ENCODE measurements at places on chromosomes 5 and 9.

- no peaks in the 10 kb centered on the region for H3K36me3 ChIP-seq
- no peak overlapping the region for H3K27ac ChIP-seq
- no peaks in the 10 kb centered on the region for H3K4me1 ChIP-seq
- no peak for DNase-seq
Measured at GRCh38 chr5:17928581-17928981, 294.3 kb downstream of the TAF11L14 start.

- H3K27ac ChIP-seq, result no peak overlapping the region
- no peaks in the 10 kb centered on the region for H3K36me3 ChIP-seq
- H3K27me3 ChIP-seq, result no peaks in the 10 kb centered on the region
- DNase-seq, result no peak
- H3K4me1 ChIP-seq, result peaks cover 14% of the 10 kb centered on the region
Measured at GRCh38 chr5:81783401-81783800, 32.5 kb upstream of the SSBP2 start.

- no peak overlapping the region for H3K27ac ChIP-seq
- no peak for DNase-seq
- no peak overlapping the region for H3K4me3 ChIP-seq
- H3K36me3 ChIP-seq, result no peaks in the 10 kb centered on the region
- no peaks in the 10 kb centered on the region for H3K4me1 ChIP-seq
Measured at GRCh38 chr5:1706428-1706827, 93.2 kb downstream of the MRPL36 start.

- peaks cover 45% of the 10 kb centered on the region for H3K4me1 ChIP-seq
- DNase-seq, result no peak
- H3K36me3 ChIP-seq, result no peaks in the 10 kb centered on the region
Measured at GRCh38 chr9:127126971-127127370, 4.5 kb upstream of the ANGPTL2 start.

DNA sequence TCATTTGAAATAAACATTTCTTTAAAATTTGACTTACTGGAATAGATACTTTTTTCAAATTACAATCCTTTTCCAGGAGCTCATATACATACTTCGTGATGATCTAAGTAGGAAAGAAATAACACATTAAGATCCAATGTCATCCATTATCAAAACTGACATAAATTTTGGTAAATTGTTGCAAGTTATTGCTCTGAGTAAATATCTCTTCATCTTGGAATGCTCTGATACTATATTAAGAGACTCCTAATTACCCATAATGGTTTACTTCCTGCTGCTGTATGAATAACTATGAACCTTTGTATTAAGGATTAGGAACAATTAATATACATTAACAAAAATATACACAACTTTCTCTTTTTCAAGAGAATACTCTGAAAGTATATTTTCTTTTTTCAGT lies 223.0 kb upstream of the POU5F2 start:
- H3K27ac ChIP-seq, result no peak overlapping the region
- no peaks in the 10 kb centered on the region for H3K4me1 ChIP-seq

- DNase-seq, result no peak
- no peak overlapping the region for H3K27ac ChIP-seq
- H3K4me3 ChIP-seq, result no peak overlapping the region
- no peaks in the 10 kb centered on the region for H3K36me3 ChIP-seq
Measured at GRCh38 chr9:86200599-86201162, 58.8 kb downstream of the C9orf153 start.

DNA sequence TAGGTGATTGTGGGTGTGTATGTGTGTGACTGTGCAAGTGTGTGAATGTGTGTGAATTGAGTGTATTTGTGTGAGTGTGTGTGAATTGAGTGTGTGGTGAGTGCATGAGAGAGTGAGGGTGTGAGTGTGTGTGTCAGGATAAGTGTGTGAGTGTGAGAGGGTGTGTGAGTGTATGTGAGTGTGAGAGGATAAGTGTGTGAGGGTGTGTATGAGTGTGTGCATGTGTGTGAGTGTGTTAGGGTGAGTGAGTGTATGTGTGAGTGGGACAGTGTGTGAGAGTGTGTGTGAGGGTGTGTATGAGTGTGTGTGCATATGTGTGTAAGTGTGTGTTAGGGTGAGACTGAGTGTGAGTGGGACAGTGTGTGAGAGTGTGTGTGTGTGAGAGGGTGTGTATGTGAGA lies 21.7 kb downstream of the GPRIN1 start:
- peaks cover 6% of the 10 kb centered on the region for H3K36me3 ChIP-seq
- no peaks in the 10 kb centered on the region for H3K4me1 ChIP-seq
- no peak overlapping the region for H3K4me3 ChIP-seq

- H3K27ac ChIP-seq, result peak overlapping the region; percentile 96
- H3K4me3 ChIP-seq, result peak overlapping the region; percentile 86
- peaks cover 10% of the 10 kb centered on the region for H3K36me3 ChIP-seq
- peaks cover 20% of the 10 kb centered on the region for H3K4me1 ChIP-seq
- DNase-seq, result no peak
- no peaks in the 10 kb centered on the region for H3K27me3 ChIP-seq
Measured at GRCh38 chr5:55993731-55994494, 850 bp downstream of the IL6ST start.

DNA sequence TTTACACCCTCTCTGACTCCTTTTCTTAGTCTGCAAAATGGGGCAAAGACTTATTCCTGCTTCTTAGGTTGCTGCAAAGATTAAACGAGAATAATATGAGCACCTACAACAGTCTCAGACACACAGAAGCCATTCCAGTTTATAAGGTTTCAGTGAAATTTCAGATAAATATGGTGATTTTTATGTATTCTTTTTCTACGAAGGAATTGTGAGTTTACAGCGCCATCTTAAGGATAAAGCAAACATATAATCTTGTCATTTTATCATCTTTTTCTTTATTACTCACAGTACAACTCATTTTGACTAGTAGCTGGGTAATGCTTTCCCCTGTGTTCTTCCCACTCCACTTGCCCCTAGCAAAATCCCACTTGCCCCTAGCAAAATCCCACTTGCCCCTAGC lies 29.2 kb upstream of the SMC5 start:
- H3K4me3 ChIP-seq, result no peak overlapping the region
- H3K36me3 ChIP-seq, result no peaks in the 10 kb centered on the region
- H3K27ac ChIP-seq, result no peak overlapping the region
- H3K4me1 ChIP-seq, result 0 out of 2 replicates have a peak, but pooled peaks cover 3% of the 10 kb centered on the region
- H3K27me3 ChIP-seq, result no peaks in the 10 kb centered on the region

GRCh38 chr5:77312413-77312812 lies 101.9 kb downstream of the PDE8B start:
- no peak overlapping the region for H3K27ac ChIP-seq
- no peak for DNase-seq
- no peak overlapping the region for H3K4me3 ChIP-seq
- no peaks in the 10 kb centered on the region for H3K27me3 ChIP-seq
- no peaks in the 10 kb centered on the region for H3K36me3 ChIP-seq

DNA sequence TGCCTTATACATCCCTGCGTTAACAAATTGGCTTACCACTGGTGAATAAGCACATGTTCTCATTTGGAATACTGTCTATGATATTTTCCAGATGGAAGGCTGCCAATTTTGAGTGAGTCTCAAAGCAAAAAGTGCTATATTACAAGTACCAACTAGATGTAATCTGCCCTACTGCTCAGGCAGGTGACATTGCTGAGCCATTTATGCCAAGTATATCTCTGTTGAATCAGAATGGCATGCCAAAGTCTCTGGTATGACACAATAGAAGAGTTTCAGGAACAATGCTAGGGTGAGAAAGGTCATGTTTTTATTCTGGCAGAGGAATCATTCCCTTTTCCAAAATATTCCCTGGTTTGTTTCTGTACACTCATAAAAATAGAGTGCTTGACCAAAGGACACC lies 356.5 kb downstream of the CDH9 start:
- no peaks in the 10 kb centered on the region for H3K36me3 ChIP-seq
- no peaks in the 10 kb centered on the region for H3K27me3 ChIP-seq
- no peak overlapping the region for H3K27ac ChIP-seq
- DNase-seq, result no peak
- no peaks in the 10 kb centered on the region for H3K4me1 ChIP-seq
- H3K4me3 ChIP-seq, result no peak overlapping the region

GRCh38 chr5:125348936-125349831 lies 602.7 kb upstream of the ZNF608 start:
- no peak overlapping the region for H3K4me3 ChIP-seq
- no peaks in the 10 kb centered on the region for H3K36me3 ChIP-seq
- no peaks in the 10 kb centered on the region for H3K27me3 ChIP-seq
- peaks cover 12% of the 10 kb centered on the region for H3K4me1 ChIP-seq

DNA sequence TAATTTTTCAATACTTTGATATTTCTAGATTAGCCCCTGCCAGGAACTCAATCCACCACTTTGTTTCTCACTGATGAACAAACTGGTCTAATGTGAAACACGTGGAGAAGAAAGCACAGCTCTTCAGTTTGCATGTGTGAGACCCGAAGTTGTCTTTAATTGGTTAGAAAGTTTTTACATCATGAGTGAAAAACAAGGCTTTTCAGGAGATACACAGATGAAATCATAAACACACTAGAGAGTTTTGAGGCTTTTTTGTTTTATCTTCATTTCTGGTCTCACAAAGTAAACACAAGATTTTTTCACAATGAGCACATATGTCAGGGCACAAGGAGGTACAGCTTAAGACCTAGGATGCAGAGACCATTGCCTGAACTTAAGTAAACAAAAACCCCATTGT lies 84.5 kb upstream of the MOCS2 start:
- H3K36me3 ChIP-seq, result no peaks in the 10 kb centered on the region
- peaks cover 7% of the 10 kb centered on the region for H3K4me1 ChIP-seq
- H3K27ac ChIP-seq, result peak overlapping the region; percentile 16

GRCh38 chr5:79189439-79190234 lies 46.3 kb upstream of the JMY start:
- no peak for DNase-seq
- no peaks in the 10 kb centered on the region for H3K4me1 ChIP-seq
- H3K36me3 ChIP-seq, result no peaks in the 10 kb centered on the region
- H3K4me3 ChIP-seq, result no peak overlapping the region

DNA sequence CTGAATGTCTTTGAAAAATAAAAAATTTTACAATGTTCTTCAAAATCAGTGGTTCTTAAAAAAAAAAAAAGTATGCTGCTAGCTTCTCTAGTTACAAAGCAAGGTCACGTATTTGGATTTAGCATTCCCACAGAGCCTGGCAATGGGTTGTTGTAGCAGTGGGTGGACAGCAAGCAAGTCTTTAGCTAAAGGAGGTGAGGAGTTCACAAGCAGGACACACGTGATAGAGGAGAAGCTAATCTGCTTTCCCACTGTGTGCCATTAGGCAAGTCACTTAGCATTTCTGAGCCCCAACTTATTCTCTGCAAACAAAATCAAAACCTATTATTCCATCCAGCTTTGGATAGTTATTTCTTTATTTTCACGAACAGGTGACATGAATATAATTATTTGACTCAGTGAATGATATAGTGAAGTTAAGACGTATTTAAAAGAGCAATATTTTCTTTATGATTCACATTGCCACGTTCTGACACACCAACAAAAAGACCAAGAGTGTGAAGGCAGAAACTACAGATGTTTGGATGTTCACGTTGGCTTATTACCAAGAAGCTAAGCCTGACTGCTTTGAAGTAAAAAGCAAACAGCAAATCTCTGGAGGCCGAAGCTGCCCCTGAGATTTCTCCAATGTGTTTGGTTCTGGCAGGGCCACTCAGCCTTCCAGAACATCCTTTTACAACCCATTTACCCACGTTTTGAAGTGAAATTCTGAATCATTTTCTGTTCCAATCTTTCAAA lies 612.1 kb upstream of the CDH6 start:
- H3K36me3 ChIP-seq, result no peaks in the 10 kb centered on the region
- no peak overlapping the region for H3K4me3 ChIP-seq
- H3K27ac ChIP-seq, result no peak overlapping the region
- H3K4me1 ChIP-seq, result no peaks in the 10 kb centered on the region
- no peaks in the 10 kb centered on the region for H3K27me3 ChIP-seq

DNA sequence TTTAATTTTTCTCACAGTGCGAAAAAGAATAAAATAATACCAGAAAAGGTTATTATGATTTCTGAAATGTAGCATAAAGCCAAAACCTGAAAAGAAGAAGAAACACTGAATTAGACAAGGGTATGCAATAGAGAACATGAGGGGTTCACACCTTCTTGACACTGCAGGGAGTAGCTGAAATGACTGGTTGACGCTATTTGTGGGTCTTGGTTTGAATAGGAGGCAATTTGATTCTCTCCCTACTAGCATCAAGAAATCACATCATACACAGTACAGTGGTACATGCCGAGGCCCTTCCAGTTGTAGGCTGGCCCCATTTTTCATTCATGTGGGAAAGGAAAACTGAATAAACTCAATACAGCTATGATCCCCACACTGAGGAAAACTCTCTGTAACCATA lies 68.6 kb downstream of the NR3C1 start:
- H3K4me3 ChIP-seq, result no peak overlapping the region
- no peaks in the 10 kb centered on the region for H3K27me3 ChIP-seq
- peaks cover 25% of the 10 kb centered on the region for H3K36me3 ChIP-seq
- H3K27ac ChIP-seq, result peak overlapping the region; percentile 53
- no peak for DNase-seq
- H3K4me1 ChIP-seq, result peaks cover 28% of the 10 kb centered on the region

- H3K4me3 ChIP-seq, result no peak overlapping the region
- H3K36me3 ChIP-seq, result no peaks in the 10 kb centered on the region
- peaks cover 64% of the 10 kb centered on the region for H3K4me1 ChIP-seq
- H3K27me3 ChIP-seq, result no peaks in the 10 kb centered on the region
- H3K27ac ChIP-seq, result no peak overlapping the region
Measured at GRCh38 chr5:113378959-113379541, 55.7 kb downstream of the TSSK1B start.

GRCh38 chr5:80600943-80601693 lies 31.0 kb upstream of the ANKRD34B start:
- no peaks in the 10 kb centered on the region for H3K27me3 ChIP-seq
- DNase-seq, result no peak
- no peak overlapping the region for H3K4me3 ChIP-seq
- H3K36me3 ChIP-seq, result no peaks in the 10 kb centered on the region
- H3K27ac ChIP-seq, result no peak overlapping the region

- H3K36me3 ChIP-seq, result no peaks in the 10 kb centered on the region
- no peak overlapping the region for H3K4me3 ChIP-seq
- H3K27me3 ChIP-seq, result no peaks in the 10 kb centered on the region
- H3K27ac ChIP-seq, result no peak overlapping the region
Measured at GRCh38 chr9:42386477-42386876, 203.0 kb downstream of the SPATA31A6 start.

DNA sequence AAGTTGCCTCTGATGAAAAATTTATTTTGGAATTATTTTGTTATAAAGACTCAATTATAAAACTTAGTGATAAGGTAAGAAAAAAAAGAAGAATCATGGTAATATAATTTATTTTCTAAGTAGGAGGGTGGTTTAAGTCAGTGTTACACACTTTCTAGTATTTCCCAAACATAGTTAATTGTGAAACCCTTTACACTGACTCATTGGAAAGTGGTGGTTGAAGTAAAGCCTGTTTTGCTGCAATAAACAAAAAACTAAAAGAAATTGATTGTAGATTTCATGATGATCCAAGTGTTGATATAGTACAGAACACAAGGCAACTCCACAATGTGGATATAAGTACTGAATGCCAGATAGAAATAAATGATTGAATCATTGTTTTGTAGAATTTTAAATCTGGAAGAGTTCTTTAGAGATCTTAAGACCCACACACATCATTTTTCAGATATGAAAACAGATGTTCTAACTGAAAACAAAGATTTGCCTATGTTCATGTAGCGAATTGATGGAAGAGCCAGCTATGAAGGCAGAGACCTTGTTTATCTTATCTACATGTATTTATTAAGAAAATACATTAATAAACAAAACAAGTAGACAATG lies 539.8 kb downstream of the PRELID2 start:
- DNase-seq, result no peak
- no peak overlapping the region for H3K27ac ChIP-seq
- no peak overlapping the region for H3K4me3 ChIP-seq

GRCh38 chr5:32031089-32031488 lies 143.0 kb downstream of the GOLPH3 start:
- no peak overlapping the region for H3K27ac ChIP-seq
- H3K4me1 ChIP-seq, result peaks cover 10% of the 10 kb centered on the region
- no peak for DNase-seq
- H3K4me3 ChIP-seq, result no peak overlapping the region
